ENCODE measurements at places on chromosomes 1 and 21.

- DNase-seq = no peak
These were observed 29.2 kb downstream of the EPHB2 start for GRCh38 chr1:22739648-22740385.

DNA sequence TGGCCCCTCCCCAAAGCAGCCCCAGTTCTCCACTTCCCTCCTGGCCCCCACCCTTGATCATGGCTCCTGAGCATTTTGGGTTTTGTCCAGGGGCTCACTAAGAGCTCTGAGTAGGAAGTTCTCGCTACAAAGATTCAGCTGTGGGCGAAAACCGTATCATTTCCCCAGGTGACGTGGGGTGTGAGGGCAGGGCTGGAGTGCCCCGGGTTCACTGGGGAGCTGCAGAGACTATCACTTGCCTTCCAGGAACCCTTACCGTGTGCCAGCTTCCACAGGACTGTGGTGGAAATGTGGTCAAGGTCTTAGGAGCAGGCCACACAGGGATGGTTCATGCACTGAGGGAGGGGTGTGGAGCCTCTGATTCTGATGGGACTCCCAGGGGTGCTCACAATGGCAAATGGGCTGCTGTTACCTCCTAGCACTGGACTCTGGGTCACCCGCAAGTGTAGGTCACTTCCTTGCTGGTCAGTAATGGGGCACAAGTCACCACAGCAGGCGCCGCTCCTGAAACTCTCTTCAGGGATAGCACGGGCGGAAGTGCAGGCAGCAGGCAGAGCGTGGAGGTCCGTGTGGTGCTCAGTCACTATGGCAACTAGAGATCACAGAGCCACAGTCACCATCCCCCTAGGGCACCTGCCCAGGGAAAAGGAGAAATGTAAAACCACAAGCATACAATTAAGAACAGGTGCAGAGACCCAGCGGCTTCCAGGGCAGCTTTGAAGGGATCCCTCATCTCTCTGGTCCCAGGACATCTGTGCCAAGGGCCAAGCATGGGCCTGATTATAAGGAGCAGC, 35.4 kb downstream of the RSPH1 start:
- DNase-seq = no peak

GRCh38 chr1:221635305-221635704, 106.6 kb downstream of the DUSP10 start:
- DNase-seq = no peak

DNA sequence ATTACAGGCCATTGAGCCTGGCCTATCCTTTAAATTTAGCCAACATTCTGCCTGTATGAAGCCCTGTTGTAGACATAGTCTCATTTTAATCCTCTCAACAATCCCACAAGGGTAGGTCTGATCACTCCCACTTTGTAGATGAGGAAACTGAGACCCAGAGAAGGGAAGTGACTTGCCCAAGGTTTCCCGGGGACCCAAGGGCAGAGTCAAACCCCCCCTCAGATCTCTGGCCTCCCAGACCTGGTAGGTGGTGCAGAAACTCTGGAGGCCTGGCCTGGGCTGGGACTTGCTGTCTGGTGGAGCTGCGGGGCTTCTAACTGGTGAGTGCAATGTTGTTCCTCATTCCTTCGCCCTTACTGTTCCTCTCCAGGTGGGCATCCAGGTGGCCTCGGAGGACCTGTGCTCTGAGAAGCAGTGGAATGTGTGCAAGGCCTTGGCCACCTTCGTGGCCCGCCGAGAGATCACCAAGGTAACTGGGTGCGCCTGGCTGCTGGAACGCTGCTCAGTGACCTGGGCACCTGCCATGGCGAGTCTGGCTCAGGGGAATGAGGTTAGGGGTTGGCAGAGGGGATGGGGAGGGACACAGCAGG, 29.7 kb downstream of the FAM151A start:
- no peak for DNase-seq

- DNase-seq = no peak
These were observed 43.6 kb upstream of the SLC45A1 start for GRCh38 chr1:8274352-8274751.

GRCh38 chr21:44987301-44987885, 47.6 kb downstream of the SLX9 start:
- DNase-seq = no peak

- DNase-seq = no peak
These were observed 96.9 kb downstream of the SMYD2 start for GRCh38 chr1:214377886-214378285.

- DNase-seq = no peak
These were observed 58.7 kb downstream of the TRABD2B start for GRCh38 chr1:47938520-47938919.

GRCh38 chr1:92585831-92586230, 99.1 kb upstream of the GFI1 start:
- DNase-seq = no peak

- no peak for DNase-seq
These were observed 17.2 kb downstream of the TPM3 start for GRCh38 chr1:154174654-154175053.

- DNase-seq = no peak
These were observed 667.4 kb upstream of the ZP4 start for GRCh38 chr1:238558156-238558555.

DNA sequence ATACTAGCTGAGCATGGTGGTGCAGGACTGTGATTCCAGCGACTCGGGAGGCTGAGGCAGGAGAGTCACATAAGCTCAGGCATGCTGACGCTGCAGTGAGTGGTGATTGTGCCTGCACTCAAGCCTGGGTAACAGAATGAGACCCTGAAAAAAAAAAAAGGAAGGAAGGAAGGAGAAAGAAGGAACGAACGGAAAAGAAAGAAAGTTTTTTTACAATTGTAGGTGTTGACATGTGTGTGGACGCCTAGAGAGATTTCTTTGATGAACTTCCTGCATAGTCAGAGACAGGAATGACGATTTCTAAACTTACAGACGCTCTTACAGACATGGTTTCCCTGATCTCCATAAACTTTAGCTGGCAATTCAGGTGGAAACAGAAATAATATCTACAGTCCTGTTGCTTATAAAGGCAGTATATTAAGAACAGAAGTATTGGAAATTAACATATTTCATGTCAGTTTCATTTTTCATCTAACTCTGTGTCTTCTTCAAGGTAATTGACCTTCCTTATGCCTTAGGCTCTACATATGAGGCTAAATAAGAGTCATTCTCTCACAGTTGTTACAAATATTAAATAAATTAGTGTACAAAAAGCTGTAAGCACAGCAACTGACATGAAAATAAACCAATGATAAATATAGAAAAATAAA, 4.1 kb downstream of the SAMSN1 start:
- no peak for DNase-seq

DNA sequence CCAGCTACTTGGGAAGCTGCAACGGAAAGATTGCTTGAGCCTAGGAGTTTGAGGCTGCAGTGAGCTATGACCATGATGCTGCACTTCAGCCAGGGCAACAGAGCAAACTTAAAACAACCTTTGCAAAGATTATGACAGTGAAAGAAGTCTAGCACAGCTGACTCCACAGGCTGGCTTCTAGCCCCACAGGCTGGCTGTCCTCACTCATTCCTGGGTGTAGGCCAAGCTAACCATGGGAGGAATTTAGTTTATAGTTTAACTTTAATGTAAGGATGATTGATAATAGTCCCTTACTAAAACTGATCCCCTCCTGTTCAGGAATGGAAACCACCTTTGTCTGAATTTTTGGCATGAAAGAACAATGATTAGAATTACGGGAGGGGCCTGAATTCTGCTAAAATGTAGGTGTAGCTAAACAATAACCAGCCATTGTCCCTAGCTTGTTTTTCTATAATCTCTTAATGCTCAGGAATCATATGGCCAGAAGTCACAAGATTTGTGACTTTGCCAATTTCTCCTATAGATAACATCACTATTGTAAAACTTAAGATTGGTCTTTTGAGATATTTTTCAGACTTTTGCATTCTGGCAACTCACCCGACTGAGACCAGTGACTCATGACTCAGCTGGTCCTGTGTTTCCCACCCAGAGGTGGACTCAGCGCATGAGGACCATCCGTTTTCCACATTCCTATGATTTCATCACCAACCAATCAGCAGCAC, 28.1 kb upstream of the SGIP1 start:
- no peak for DNase-seq

- DNase-seq = peak; percentile 79
These were observed 7.5 kb downstream of the CCDC27 start for GRCh38 chr1:3759796-3760195.

GRCh38 chr1:155499953-155500639, 62.5 kb downstream of the ASH1L start:
- DNase-seq = peak; percentile 15

DNA sequence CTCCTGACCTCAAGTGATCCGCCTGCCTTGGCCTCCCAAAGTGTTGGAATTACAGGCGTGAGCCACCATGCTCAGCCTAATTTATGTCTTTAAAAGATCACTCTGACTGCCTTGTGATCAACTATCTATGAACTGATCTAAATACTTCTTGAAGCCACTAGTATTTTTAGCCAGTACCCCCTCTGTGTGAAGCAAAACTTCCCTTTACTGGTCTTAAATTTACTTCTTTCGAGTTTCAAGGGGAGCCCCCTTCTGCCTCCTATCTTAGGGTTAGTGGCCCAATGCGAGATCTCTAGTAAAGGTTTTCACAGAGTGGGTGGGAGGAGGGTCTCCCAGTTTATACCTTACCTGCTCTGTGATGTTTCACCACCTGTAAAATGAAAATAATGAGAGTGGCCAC, 66.1 kb upstream of the RPL11 start:
- no peak for DNase-seq

- DNase-seq = no peak
These were observed 18.4 kb upstream of the PTBP2 start for GRCh38 chr1:96703186-96703585.

- peak; percentile 42 for DNase-seq
These were observed 115.4 kb upstream of the HOOK1 start for GRCh38 chr1:59699227-59699847.

GRCh38 chr1:10701145-10701544, 95.3 kb downstream of the CASZ1 start:
- no peak for DNase-seq

DNA sequence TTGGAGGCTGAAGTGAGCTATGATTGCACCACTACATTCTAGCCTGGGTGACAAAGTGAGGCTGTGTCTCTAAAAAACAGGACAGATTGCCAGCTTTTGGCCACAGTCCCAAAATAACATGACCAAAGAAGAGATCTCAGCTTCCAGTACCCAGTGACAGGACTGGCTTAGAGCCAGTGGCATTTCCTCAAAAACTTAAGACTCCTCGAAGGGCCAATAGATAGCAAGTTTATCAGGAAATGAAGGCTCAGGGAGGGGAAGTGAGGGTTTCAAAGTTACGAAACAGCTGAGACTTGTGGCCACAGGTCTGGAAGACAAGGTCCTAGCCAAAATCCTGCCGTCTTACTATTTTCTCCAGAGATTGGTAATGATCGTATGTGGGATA, 6.3 kb upstream of the TMEM39B start:
- DNase-seq = peak; percentile 77

DNA sequence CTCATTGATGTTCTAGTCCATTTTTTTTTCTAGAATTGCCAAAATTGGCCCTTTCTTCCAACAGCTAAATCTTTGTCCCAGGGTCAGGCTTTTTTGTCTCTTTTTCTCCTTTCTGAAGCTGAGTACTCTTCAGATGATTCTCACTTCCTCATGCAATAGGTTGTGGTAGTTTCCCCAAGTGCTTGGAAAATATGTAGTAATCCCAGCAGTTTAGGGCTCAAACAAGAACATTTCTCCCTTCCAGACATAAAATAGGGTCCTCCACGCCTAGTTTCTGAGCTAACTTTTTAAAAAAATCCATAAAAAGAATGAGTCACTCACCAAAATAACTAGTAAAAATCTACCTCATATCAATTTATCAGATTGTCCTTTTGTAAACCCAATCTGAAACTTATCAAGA, 10.0 kb upstream of the MCOLN3 start:
- no peak for DNase-seq

- no peak for DNase-seq
These were observed 26.8 kb downstream of the MAP7D1 start for GRCh38 chr1:36182734-36183133.

- DNase-seq = no peak
These were observed 3.4 kb upstream of the ANGPTL3 start for GRCh38 chr1:62593825-62594394.

DNA sequence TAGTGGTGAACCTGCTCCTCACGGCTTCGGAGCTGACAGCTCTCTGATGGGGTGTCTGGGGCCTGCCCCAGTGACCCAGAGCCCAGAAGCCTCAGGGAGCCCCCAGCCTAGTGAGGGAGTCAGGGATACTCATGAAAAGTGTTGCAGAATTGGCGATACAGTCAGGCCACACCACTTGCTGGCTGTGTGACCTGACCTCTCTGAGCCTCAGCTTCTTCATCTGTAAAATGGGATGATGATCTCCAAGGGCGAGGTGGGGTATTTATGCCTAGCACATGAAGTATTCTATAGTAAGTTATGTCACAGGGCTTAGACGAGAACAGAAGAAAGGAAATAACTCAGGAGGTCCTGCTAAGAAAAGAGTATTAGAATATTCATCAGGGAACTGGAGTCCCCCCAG, 1.6 kb downstream of the TMEM51 start:
- DNase-seq = no peak

DNA sequence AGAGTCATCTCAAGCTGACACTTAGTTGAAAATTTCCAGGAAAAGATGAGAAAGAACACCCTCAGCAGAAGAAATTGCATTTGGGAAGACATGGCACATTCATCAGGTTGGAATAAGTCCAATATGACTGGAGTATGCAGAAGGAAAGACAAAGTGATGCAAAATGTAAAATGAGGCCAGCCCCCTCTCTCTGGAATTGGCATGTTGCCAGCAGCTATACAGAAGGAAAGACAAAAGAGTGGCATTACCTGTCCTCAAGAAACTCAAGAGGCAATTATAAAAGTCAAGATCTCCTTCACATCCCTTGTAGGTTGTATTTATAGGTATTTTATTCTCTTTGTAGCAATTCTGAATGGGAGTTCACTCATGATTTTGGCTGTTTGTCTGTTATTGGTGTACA, 426.3 kb downstream of the AGBL4 start:
- no peak for DNase-seq
